ENCODE measurements at places on chromosomes 16 and 17. TPM values are rescaled to one million over a fixed set of nuclear protein-coding genes. Genes with fewer than 3 reads are reported as not detected.

IRX3 gene
- total RNA-seq: 0.86 TPM

SYT17 gene
- total RNA-seq: under 0.01 TPM

BAHCC1 gene
- total RNA-seq: 6.5 TPM

NR1D1 gene
- total RNA-seq: 1.7 TPM

CCL5 gene
- not detected for total RNA-seq

CAPN15 gene
- total RNA-seq: 37.1 TPM

ATAD5 gene
- 3.9 TPM for total RNA-seq

NUPR1 gene
- 8.2 TPM for total RNA-seq

OTOP3 gene
- total RNA-seq: not detected

PLLP gene
- total RNA-seq: not detected

PIK3R5 gene
- under 0.01 TPM for total RNA-seq

DNAI2 gene
- total RNA-seq: not detected

NF1 gene
- 82.5 TPM for total RNA-seq

EFCAB5 gene
- total RNA-seq: under 0.01 TPM

KRT40 gene
- total RNA-seq: not detected

BCAR1 gene
- total RNA-seq: 87.2 TPM

AOC2 gene
- 0.43 TPM for total RNA-seq

RNF222 gene
- not detected for total RNA-seq

TMEM106A gene
- 11.7 TPM for total RNA-seq

GCGR gene
- not detected for total RNA-seq

TOX3 gene
- total RNA-seq: not detected

JUP gene
- 83.8 TPM for total RNA-seq

ANKFN1 gene
- under 0.01 TPM for total RNA-seq

PSMC3IP gene
- total RNA-seq: 3.9 TPM

SRRM2 gene
- 62.2 TPM for total RNA-seq

ABCC3 gene
- total RNA-seq: 14.5 TPM

GPRC5B gene
- total RNA-seq: 12.6 TPM

P2RX1 gene
- total RNA-seq: 1.3 TPM

MYH2 gene
- total RNA-seq: not detected

CNTNAP1 gene
- 45.4 TPM for total RNA-seq

CSF3 gene
- total RNA-seq: 0.97 TPM

SYNGR2 gene
- 10.6 TPM for total RNA-seq

HOXB1 gene
- not detected for total RNA-seq

AHSP gene
- total RNA-seq: not detected

CCL18 gene
- under 0.01 TPM for total RNA-seq

ADAMTS18 gene
- not detected for total RNA-seq

CCL4 gene
- not detected for total RNA-seq

GRIN2C gene
- total RNA-seq: under 0.01 TPM

TMEM204 gene
- total RNA-seq: 22.5 TPM

TMEM235 gene
- total RNA-seq: not detected

TEKT5 gene
- not detected for total RNA-seq

MEOX1 gene
- total RNA-seq: 6.0 TPM

SHISA9 gene
- not detected for total RNA-seq

PLA2G10 gene
- total RNA-seq: not detected

CCDC154 gene
- total RNA-seq: under 0.01 TPM

KCTD19 gene
- not detected for total RNA-seq

CCL14 gene
- total RNA-seq: not detected

NOS2 gene
- total RNA-seq: not detected

NUDT21 gene
- total RNA-seq: 83.8 TPM

All from fibroblast of villous mesenchyme (primary cell).